ENCODE measurements at places on chromosomes 7 and 10.

GRCh38 chr7:117901089-117901797 lies 28.0 kb upstream of the CTTNBP2 start:
- DNase-seq: no peak

DNA sequence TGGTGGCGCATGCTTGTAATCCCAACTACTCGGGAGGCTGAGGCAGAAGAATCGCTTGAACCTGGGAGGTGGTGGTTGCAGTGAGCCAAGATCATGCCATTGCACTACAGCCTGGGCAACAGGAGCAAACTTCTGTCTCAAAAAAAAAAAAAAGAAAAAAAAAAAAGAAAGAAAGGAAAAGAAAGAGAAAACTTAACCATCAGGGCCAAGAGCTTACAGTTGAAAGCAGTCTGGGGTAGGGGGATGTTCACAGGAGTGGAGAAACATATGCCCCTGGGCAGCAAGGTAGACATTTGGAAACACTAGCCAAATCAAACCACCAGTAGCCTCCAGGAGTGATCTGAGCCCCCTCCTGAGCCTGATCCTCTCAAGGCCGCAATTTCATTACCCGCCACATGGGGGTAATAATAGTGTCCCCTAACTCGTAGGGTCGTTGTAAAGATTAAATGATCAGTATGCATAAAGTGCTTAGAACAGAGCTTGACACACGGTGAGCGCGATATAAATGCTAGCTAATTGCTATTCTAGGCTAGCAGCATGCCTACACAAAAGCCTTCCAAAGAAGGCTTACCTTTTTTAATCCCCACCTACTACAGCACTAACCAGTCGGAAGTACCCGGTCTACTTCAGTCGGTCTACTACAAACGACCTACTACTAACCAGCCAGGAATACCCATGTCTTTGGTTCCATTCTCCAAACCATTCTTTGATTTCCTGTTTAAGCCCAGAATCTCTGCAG lies 274.3 kb upstream of the NEBL start:
- no peak for DNase-seq

DNA sequence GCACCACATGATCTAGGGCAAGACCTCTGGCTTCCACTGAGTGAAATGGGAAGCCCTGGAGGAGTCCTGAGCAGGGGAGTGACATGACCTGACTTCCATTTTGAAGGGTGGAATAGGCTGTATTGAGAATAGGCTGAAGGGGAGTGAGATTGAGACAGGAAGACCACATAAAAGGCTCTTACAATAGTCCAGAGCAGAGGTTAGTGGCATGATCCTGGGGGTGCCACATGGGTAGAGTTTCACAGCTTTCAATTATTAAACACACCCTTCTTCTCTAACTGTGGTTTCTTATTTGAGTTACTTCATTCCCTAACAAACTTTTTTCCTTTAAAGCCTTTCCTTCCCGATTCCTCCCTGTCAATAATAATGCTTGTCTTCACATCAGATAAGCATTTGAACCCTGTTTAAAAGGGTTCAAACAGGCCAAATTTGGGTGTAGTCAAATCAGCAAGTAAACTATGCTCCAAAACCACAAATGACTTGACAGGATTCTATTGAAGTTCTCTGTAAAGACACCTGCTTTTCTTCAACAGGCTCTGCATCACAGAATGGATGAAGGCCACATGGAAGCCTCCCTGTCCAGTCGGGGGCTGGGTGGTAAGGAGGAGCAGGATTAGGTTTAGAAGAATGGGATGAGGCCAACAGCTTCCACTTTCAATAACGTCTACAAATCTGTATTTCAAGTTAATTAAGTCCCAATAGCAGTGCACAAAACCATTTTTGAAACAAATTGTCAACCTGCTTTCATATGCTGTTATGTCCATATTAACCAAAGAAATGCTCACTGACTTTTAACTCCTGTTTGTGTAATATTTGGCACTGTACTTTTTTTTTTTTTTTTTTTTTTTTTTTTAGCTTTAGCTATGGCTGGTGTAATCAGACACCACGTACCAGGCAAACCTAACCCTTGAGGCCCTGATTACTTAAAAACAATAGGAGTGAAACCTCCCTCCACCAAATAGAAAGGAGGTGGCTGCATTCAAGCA lies 131.9 kb downstream of the NRCAM start:
- no peak for DNase-seq

DNA sequence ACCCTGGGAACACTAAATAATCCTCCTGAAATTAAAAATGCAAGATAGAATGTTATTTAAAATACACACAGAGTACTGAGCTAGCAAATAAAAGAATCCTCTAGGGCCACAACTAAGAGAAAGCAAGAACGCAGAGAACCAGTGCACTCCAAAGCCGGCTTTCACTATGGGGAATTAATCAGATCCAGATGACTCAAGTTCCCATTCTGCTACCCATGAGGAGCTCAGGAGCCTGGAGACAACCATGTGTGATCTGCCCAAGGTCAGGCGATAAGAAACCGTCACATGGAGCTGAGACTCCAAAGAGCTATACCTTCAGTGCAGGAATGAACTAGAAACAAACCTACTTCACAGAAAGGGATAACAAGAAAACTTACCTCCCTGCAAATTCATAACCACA lies 19.5 kb upstream of the CYREN start:
- peak; percentile 52 for DNase-seq

DNA sequence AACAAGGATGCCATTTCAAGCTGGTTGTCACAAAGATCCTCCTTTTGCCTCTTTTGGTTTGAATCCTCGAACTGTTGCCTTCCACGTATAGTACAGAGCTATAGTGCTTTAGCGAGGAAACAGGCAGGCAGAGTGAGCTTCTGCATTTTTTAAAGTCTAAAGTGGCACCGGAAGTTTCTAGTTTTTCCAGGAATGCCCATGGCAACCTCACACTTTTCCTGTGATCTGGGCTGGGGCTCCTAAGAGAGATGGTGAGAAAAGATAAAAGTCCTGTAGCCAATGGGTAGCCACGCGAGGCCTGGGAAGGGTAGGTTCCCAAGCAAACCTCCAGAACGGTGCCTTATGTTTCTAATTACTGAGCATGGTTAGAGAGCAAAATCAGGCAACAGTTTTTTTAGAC lies 76.7 kb downstream of the CALD1 start:
- DNase-seq: peak; percentile 60

DNA sequence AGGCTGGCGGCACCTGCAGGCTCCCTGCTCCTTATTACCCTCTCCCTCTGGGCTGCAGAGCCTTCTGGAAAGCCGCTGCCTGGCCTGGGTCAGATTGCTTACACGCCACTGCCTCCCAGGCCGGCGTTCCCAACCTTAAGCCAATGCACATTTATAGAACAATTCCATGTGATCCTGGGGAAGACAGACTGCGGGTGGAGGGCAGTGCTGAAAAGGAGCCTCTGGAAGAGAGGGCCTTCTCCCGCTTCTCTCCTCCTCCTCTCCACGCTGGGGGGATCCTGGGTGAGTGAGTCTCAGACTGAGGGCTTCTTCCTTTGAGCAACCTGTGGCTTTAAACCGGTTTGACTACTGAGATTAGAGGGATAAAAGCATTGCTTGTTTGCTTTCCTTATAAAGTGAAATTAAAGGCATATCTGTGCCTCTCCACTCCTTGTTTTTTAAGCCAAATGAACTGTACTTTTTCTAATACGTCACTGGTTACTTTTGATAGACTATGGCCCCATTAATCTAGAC lies 5.5 kb downstream of the TACC2 start:
- DNase-seq: no peak

DNA sequence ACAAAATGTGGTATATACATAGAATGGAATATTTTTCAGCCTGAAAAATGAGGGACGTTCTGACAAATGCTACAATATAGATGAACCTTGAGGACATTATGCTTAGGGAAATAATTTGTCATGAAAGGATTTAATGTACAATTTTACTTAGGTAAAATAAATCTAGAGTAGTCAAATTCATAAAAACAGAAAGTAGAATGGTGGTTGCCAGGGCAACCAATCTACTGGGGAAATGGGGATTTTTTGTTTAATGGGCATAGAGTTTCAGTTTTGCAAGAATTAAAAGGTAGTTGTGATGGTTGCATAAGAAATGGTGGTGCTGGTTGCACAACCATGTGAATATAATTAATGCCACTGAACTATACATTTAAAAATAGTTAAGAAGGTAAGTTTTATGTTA lies 296.0 kb upstream of the SP4 start:
- no peak for DNase-seq

DNA sequence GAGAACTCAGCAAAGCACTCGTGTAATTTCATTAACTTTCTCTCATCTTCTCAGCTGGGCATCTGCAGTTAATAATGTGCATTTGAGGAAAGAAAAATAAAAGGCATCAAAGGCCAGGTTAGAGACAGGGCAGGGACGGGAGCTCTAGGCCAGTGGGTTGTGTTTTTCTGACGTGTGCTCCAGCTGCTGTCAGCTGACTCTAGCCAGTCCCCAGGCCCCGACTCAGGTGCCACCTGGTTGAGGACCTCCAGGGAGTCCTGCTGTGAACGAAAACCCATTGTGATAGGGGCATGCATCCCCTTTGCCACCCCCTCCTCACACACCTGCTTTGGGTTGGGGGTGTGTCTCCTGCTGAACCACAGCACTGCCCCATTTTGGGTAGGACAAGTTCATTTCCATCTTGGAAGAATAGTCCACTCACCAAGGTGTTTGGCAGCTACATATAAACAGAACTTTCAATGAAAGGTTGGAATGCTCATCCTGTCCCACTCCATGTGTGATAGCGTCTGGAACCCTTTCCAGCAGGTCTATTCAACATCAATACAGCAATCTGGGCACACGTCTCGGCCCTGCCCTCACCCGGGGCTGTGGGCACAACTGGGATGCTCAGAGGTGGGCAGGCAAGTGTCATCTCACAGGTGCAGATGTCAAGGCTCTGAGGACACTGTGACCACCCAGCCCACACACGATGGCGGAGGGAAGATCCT lies 146.1 kb upstream of the FAM20C start:
- DNase-seq: no peak
